ENCODE measurements at places on chromosomes 12 and 14. TPM values are rescaled to one million over a fixed set of nuclear protein-coding genes. Genes with fewer than 3 reads are reported as not detected.

FOXN4 gene
- not detected for total RNA-seq

TMCC3 gene
- 1.7 TPM for total RNA-seq

GRCh38 chr14:101109981-101110728 is 206.6 kb upstream of the RTL1 start:
- DNase-seq = no peak

- no peak for DNase-seq
These were observed 788.4 kb downstream of the SLC6A15 start for GRCh38 chr12:84124211-84124610.

GRCh38 chr14:26905229-26905628 is 307.4 kb upstream of the NOVA1 start:
- DNase-seq = no peak

- DNase-seq = no peak
These were observed 46.7 kb downstream of the HSPB8 start for GRCh38 chr12:119225454-119225853.
